Stimulated activated CD4-positive, alpha-beta T cell treated with anti-CD3 and anti-CD28 coated beads, Interleukin-1b, Interleukin-23, amount 100 ng/mL, for 1 hour (primary cell): ENCODE measurements at places on chromosomes 16 and 17.
A peak's percentile ranks its signal among the peaks of the same experiment; 100 is the strongest.

DNA sequence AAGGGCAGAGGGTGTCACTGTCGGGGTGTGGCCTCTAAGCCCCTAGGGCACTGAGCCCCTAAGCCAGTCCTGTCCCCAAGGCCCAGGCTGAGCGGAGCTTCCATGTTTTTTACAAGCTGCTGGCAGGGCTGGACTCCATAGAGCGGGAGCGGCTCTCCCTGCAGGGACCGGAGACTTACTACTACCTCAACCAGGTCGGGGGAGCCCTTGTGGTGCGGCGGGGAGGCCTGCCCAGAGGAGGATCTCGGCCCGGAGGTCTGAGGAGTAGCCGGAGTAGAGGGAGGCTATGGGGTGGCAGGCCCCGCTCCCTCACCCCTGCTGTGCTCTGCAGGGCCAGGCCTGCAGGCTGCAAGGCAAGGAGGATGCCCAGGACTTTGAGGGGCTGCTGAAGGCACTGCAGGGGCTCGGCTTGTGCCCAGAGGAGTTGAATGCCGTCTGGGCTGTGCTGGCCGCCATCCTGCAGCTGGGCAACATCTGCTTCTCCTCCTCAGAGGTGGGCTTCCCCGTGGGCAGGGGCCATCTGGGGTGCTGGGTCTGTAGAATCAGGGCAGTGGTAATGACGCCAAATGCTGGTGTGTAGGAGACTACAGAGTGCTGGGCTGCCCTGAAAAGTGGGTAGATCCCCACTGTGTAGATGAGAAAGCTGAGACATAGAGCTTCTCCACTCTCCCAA is 4.9 kb downstream of the MYO15B start:
- no peak for DNase-seq

GRCh38 chr17:42553161-42553818 is 567 bp downstream of the HSD17B1 start:
- DNase-seq, result no peak

DNA sequence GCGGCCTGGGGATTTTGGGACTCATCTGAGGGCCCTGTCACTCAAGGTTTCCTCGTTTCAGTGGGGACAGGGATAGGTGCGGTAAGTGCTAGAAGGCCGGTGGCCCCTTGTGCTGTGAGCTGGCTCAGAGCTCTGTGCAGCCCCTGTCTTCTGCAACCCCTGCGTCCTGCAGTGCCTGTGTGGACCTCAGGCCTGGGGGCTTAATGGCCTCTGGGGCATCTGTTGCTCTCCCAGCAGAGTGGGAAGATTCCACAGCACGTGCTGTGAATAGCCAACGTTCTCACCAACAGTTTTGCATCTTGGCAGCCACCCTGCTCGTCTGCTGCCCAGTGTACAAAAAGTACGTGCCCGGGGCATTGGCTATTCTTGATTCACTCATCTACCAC is 4.9 kb downstream of the FOXC2 start:
- DNase-seq, result no peak

DNA sequence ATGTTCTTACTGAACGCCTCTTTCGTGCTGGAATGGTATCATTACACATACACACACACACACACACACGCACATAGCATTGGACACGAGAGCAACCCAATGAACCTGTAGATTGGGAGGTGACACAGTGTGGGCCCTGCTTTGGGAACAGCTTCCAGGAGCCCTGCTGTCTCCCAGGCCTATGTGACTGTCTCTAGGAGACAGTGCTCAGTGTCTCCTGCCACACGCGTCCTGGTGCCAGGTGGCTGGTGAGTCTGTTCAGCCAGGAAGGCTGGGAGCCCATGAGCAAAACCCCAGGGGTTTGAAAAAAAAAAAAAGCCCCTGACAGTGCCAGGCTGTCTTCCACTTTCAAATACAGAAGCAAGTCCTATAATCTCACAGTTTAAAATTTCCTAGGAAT is 2.4 kb upstream of the SPOP start:
- DNase-seq, result no peak

GRCh38 chr16:88686062-88686438 is 257 bp downstream of the SNAI3 start:
- no peak for DNase-seq

- DNase-seq, result no peak
Measured at GRCh38 chr16:2902337-2903130, 9.2 kb upstream of the FLYWCH1 start.

DNA sequence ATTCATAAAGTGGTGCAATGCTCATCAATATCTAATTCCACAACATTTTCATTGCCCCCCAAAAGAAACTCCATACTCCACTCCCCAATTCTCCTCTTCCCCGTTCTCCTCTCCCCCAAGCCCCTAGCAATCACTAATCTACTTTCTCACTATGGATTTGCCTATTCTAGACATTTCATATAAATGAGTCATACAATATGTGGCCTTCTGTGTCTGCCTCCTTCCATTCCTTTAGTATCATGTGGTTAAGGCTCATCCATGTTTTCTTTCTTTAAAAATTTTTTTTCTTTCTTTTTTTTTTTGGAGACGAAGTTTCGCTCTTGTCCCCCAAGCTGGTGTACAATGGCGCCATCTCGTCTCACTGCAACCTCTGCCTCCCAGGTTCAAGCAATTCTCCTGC is 56.3 kb upstream of the HAS3 start:
- no peak for DNase-seq

DNA sequence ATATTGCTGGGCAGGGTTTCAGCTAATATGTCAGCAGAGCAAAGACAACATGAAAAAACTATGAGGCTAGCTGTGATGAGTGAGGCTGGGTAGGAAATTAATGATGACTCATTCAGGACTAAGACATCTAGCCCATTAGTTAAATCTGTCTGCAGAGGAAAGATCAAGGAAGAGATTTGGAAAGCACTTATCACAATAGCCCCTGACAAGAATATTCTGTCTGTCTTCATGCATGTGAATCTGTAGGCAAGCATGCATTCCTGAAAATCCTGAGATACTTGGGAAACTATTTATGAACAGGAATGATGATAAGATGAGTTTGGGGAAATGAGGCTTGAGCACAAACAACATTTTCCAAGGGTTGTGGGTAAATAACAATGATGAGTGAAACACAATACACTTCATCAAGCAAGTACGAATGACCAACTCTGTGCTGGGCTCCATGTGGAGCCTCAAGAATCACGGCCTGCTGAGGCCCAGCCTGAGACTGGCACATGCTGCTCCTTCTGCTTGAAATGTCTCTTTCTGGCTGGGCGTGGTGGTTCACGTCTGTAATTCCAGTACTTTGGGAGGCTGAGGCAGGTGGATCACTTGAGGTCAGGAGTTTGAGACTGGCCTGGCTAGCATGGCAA is 96.5 kb upstream of the ASIC2 start:
- DNase-seq, result no peak

DNA sequence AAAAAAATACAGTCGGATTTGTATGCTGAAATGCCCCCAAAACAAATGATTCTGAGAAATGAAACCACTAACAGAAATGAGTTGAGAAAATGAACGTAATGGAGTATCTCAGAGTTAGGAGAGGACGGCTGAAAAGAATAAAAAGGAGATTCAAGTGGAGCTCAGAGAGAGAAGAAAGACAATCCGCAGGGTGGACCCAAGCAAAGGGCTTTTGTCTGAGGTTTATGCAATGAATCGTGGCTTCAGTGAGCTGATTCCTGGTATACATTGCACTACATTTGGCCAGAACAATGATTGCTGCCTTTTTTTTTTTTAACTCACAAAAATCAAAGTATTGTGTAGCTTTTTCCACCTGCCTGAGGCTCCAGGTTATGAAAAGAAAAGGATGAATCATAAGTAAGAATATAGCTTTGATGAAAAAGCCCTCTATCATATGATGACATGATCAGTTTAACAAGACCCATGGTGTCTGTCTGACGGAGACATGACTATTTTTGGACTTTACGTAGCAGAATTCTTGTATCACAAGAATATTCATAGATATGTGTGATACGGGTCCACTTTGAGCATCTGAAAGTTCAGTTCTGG is 4.4 kb upstream of the MED9 start:
- no peak for DNase-seq

DNA sequence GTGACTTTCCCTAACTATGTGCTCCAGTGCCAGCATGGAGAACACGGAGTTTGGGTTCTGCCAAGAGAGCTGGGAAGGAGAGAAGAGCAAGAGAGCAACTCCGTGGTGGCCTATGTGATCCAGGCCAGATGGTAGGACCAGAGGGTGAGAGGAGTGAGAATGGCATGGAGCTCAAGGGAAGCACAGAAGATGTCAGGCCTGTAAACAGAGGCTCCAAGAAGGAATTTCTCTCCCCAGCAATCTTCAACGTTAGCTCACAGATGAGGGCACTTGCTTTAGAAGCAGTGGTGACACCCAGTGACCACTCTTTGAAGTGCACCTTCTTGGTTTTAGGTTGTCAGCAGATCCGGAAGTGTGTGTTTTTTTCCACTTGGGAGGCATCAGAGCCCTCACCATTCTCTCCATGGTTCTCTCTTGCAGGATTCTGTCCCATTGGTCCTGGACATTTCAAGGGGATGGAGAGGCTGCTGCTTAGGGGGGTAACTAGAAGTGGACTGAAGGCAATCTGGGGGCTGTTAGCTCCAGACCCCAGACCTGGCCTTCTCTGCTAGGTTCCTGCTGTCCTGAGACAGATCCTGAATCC is 18.1 kb upstream of the TMEM98 start:
- DNase-seq, result peak; percentile 7

DNA sequence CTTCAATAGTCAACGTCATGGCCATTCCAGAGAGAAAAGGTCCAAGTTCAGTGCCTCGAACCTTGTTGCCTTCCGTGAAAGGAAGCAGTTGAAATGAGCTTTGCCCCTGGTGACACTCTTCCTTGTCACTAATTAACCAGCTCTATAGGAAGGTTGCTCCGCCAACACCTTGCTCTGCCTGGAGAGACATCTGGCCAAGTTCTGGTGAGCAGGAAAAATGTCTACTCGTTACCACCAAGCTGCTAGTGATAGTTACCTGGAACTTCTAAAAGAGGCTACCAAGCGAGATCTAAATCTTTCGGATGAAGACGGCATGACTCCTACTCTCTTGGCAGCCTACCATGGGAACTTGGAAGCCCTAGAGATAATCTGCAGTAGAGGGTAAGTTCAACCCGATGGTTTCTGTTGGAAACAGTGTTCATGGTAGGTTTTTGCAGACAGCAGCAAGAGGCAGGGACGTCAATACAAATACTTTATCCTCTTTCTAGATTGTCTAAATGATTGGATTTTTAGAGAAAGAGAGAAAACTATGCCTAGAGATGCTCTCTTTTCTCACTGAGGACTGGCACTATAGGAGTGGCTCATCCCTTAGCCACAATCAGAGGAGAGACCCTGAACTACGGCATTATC is at the start of gene ANKS4B:
TSS of gene ANKS4B (plus strand) at position 179 of the 630 bp plus-strand sequence. CDS start at position 218, 39 bp downstream.
- no peak for DNase-seq

- DNase-seq, result no peak
Measured at GRCh38 chr17:80960037-80960796, 31.4 kb upstream of the CHMP6 start.

- no peak for DNase-seq
Measured at GRCh38 chr17:1124896-1125787, 54.6 kb downstream of the ABR start.

DNA sequence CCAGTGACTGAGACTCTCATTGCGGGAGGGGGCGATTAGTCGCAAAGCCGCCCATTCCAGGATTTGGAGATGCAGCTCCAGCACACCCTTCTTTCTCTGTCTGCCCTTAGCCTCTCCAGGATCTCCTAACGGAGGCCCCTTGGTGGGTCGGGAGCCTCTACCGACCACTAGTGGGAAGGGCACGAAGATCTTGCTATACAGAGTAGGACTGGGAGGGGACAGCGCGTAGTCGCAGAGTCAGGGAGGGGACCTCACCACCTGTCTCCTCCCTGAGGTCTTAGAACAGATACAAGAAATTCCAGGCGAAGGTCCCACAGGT is 588 bp upstream of the SMTNL2 start:
- no peak for DNase-seq

GRCh38 chr17:13268791-13269595 is 251.2 kb upstream of the ELAC2 start:
- no peak for DNase-seq

- DNase-seq, result no peak
Measured at GRCh38 chr16:82582975-82583374, 43.8 kb upstream of the CDH13 start.

DNA sequence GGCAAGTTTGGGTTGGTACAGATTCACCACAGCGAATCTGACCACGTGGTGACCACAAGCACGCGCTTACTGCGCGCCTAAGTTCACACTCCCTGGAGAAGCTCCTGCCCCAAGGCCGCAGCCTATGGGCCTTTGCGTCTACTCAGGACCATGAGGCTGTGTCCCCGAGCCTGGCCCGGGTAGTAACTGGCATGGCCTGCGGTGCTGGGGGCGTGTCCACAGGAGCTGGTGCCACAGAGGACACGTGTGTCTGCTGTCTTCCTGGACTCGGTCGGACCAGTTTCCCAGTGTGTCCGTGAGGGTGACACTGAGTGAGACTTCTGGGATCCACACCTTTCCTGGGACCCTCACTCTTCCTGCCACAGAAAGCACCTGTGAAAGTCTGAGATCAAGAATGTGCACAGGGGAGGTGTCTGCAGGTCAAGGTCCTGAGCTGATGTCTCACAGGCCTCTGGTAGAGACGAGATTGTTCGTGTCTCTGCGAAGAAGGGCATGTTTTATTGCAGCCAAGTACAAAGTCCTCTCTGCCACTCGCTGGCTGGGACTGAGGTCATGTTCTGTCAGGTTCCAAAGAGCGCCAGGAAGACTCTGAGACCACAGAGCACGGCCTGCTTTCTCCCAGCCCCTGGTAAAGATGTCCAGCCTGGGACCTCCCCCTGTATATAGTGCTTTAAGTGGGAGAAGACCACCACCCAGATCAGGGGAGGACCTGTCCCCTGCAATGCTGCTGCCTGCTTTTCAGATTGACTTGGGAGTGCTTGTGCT is 25.2 kb upstream of the CAPN15 start:
- no peak for DNase-seq

- no peak for DNase-seq
Measured at GRCh38 chr16:88466949-88467348, 13.9 kb downstream of the ZFPM1 start.

GRCh38 chr16:87233928-87234327 is 83.3 kb downstream of the C16orf95 start:
- no peak for DNase-seq

- no peak for DNase-seq
Measured at GRCh38 chr17:81891303-81891552, 158 bp downstream of the ALYREF start.

DNA sequence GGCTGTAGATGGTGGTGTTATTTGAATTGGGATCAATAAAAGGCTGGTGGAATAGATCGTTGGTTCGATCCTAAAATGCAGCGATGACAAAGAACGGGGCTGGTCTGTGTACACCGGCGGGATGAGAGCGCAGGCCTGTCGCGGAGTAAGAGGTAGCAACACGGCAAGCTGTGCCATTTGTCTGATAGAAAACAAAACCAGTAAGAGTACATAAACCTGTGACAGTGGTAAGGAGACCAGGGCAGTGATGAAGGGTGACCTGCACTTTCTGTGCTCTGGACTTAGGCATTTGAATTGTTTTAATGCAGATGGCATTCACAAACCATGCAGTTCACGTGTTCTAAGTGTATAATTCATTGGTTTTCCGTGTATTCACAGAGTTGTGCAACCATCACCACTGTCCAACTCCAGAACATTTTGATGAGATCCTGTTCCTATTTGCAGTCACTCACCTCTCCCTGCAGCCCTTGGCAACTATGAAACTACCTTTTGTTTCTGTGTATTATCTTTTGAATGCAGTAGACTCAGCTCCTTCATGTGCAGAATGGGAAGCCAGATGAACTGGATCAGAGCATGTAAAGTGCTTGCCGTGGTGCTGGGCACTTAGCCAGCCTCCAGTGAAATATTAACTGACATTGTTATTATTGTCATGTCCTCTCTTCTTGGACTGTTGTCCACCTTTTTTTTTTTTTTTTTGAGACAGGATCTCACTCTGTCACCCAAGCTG is 286.1 kb downstream of the SNX29 start:
- DNase-seq, result no peak
